ENCODE measurements at places on chromosomes 7 and 10.

DNA sequence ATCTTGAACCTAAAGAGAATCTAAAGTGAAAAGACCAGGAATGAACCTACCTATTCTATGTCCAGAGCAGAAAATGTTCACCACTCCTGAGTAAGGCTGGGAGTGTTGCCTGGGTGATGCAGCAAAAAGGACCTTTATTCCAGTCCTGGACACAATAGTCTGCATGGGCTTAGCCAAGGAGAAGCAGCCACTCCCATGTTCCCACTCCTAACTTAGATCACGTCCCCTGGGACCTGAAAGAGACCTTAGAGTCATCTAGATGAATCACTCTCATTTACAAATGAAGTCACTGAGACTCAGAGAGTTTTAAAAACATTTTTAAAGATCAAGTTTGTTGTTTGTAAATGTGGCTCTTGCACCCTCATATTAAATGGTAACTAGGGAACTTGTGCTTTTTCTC, 763.4 kb downstream of the KCNMA1 start:
- DNase-seq = no peak

GRCh38 chr7:66769833-66770512, 29.4 kb downstream of the RABGEF1 start:
- DNase-seq = no peak

DNA sequence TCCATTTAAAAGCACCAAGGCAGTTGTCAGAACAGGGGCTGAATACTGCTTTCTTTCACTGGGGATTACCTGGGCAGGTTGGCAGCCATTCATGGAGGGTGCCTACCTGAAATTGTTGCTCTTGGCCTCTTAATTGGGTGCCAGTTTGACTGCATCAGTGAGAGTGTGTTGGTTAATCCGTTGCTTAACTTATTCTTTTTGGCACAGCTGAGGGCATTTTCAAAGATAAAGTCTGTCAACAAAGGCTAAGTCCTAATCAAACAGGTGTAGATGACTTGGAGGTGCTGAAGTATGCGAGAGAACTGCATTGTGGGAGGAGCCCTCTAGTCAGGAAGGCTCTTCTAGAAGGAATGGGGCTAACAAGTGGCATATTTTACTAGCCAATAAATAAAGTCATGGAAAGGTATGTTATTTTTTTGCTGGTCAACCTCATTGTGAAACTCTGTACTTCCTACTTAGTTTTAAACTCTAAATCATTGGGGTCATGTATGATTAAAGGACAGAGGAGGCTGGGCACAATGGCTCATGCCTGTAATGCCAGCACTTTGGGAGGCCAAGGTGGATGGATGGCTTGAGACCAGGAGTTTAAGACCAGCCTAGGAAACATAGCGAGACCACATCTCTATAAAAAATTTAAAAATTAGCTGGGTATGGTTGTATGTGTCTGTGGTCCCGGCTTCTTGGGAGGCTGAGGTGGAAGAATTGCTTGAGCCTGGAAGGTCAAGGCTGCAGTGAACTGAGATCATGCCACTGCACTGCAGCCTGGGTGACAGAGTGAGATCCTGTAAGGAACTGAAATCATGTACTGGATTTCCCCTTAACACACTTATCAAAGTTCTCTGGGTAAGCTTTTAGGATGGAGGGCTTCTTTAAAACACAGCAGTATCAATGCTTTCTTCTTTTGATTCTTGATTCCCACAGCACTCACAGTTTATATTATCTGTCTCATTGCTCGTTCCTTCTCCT, 134.1 kb downstream of the LRMDA start:
- no peak for DNase-seq

GRCh38 chr7:70188901-70189650, 590.8 kb downstream of the AUTS2 start:
- DNase-seq = no peak

DNA sequence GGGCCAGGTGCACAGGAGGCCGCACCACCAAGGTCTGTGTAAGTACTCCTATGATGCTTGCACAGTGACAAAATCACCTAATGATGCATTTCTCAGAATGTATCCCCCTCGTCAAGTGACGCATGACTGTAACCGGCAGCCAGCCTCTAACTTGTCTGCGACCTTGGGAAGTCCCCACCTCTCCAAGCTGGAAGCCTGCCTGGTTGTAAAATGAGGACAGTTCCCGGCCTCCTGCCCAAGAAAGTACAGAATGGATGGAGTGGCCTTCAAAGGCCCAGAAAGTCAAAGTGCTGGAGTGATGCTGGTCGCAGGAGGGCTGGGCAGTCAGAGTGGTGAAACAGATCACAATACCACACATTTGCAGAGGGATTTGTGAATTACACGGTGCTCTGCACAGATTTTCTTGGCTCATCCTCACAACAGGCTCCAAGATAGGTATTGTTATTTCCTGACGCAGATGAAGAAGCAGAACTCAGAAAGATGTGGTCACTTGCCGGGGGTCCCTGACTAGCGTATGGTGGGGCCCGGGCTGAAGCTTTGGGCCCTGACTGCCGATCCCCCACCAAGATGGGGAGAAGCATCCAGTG, 22.8 kb downstream of the SPOCK2 start:
- no peak for DNase-seq

DNA sequence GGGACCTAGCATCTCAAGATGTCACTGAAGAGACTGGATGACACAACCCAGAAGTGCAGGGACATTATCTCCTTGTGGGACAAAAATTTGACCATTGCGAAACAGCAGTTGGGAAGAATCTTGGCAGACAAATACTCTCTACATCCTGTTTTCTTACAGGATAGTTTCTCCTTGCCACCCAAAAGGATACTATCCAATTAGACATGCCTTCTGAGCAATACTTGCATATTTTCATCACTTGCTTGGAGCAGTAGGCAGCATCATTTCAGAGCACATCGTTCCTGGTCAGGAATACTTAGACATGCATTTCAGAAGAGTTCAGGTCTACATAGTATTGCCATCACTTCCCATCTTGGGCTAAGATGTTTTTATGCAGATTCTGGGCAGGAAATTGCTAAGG, 56.8 kb downstream of the FAS start:
- DNase-seq = no peak

GRCh38 chr7:157459966-157460365, 123.2 kb downstream of the DNAJB6 start:
- no peak for DNase-seq

- DNase-seq = no peak
These were observed 19.2 kb downstream of the OIT3 start for GRCh38 chr10:72912736-72913135.

GRCh38 chr7:155276800-155277375, 20.8 kb upstream of the INSIG1 start:
- no peak for DNase-seq

DNA sequence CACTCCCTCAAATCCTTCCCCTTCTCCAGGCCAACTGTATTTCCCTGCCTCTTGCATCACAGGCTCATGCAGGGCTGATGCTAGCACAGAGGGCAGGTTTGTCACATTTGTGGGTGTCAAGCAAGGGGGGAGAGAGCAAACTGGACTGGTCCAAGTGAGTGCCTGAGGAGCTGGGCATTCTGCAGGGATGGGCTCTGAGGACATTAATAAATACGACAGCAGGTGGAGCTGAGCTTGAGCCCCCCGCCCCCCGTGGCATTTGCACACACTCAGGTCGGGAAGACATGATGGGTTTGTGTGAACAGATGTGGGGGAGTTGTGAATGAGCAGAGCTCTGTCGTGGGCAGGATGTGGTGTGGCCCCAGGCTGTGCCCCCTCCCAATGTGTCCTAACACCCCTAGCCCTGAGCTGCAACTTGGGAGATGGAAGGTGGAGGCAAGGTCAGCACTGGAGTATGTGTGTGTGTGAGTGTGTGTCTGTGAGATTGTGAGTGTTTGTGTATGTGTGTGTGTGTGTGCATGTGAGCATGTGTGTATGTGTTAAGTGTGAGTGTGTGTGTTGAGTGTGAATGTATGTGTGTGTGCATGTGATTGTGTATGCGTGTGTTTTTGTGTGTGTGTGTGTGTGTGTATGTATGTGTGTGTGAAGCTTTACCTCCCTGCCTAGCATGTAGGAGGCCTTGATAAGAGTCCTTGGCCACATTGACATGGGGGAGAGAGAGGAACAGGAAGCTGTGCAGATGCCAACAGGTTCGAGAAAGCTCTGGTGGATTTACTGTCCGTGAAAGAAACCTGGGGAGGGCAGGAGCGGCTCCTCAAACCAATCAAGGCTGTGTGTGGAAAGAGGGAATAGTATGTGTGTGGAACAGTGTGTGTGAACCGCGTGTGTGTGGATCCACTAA, 9.1 kb downstream of the RASSF4 start:
- no peak for DNase-seq
